ENCODE measurements at places on chromosomes 1 and 21.
A peak's percentile ranks its signal among the peaks of the same experiment; 100 is the strongest.

GRCh38 chr1:38870996-38871395, 2.2 kb downstream of the MYCBP start:
- DNase-seq, result no peak

- no peak for DNase-seq
Measured at GRCh38 chr1:197024460-197024859, 42.6 kb downstream of the F13B start.

DNA sequence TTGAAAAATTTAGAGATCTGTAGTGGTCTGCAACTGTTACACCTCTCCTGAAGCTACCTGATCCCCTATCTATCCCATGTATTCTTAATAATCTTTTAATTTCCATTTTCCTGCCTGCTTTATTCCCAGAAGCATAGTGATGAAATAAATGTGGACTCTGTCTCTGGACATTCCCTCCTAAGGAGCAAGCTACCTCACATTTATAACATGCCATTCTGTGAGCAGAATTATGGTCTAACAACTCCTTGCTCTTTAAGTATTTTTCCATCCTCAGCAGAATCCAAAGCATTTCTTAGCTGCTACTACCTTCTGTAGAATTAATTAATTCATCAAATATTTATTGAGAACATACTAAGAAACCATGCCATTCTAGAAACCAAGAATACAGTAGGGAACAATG, 15.1 kb downstream of the CRP start:
- no peak for DNase-seq

DNA sequence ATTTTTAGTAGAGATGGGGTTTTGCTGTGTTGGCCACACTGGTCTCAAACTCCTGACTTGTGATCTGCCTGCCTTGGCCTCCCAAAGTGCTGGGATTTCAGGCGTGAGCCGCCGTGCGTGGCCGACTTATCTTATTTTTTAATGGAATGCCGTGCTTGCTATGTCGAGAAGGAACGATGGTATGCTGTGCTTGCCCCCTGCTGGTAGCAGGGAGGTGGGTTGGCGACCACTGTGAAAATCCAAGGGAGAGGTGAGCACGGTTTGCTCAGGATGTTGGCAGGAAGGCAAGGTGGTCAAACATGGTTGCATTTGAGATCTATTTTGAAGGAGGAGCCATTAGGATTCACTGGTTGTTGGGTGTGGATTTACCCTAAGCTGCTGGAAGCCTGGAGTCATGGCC, 45.8 kb upstream of the RCC2 start:
- no peak for DNase-seq

GRCh38 chr21:36684957-36685714, 13.8 kb upstream of the SIM2 start:
- DNase-seq, result no peak

- DNase-seq, result no peak
Measured at GRCh38 chr1:93459126-93459525, 11.2 kb downstream of the FNBP1L start.

DNA sequence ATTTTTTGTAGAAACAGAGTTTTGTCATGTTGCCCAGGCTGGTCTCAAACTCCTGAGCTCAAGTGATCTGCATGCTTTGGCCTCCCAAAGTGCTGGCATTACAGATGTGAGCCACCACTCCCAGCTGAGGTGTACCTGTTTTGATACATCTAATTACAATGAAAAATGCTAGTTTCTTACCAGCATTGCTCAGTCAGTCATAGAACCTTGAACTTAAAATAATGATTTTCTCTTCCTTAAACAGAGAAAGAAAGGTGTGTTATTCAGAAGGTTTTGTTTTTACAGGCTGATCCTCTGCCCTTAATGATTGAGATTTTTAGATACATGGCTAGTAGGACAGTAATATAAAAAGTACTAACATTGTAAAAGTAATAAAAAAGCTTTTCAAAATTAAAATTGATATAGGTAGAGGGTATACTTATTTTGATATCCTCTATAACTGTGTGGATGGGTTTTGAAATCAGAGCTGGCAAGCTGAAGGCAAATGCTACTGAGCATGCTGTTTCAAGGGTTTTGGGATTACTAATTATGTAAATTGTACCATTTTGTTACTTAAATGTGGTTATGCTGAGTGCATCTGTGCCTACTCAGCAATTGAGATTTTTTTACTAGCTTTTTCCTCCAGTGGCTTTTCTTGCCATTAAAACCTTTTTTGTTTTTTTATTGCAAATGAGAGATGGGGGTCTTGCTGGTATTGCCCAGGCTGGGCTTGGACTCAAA, 16.1 kb downstream of the PRRC2C start:
- DNase-seq, result no peak

DNA sequence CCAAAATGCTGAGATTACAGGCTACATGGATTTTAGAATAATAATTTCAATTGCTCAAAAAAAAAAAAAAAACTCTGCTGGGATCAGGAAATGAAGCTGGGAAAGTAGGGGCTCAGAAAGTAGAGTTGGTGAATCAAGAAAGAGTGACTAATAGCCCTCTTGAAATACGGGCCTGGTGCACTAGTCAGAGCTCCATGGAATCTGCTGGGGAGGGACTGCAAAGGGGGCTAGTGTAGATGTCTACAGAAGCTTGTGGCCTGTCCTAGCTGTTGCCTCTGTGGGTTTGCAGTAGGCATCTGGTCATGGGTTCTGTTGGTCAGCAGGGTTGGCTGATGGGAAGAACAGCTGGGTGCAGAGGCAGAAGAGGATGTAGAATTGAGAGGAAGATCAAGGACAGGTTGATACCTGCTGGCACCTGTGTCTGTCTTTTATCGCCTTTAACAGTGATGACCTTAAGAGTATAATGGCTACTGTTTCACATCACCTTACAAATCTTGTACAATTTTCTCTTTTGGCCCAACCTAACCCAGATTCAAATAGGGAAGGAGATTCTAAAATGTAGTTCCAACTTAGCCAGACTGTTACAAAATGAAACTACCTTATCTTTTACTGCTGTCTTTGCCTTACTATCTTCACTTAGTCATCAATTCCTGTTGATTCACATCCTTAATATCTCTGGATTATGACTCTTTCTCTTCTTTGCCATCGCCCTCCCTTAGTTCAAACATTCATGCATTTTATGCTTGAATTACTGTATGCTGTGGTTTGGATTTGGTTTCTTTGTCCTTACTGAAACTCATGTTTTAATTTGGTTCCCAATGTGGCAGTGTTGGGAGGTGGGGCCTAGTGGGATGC, 126.2 kb downstream of the GIPC2 start:
- peak; percentile 15 for DNase-seq

- no peak for DNase-seq
Measured at GRCh38 chr21:45931397-45931969, 50.1 kb upstream of the COL6A1 start.

- no peak for DNase-seq
Measured at GRCh38 chr1:40766017-40766416, 17.6 kb upstream of the KCNQ4 start.

DNA sequence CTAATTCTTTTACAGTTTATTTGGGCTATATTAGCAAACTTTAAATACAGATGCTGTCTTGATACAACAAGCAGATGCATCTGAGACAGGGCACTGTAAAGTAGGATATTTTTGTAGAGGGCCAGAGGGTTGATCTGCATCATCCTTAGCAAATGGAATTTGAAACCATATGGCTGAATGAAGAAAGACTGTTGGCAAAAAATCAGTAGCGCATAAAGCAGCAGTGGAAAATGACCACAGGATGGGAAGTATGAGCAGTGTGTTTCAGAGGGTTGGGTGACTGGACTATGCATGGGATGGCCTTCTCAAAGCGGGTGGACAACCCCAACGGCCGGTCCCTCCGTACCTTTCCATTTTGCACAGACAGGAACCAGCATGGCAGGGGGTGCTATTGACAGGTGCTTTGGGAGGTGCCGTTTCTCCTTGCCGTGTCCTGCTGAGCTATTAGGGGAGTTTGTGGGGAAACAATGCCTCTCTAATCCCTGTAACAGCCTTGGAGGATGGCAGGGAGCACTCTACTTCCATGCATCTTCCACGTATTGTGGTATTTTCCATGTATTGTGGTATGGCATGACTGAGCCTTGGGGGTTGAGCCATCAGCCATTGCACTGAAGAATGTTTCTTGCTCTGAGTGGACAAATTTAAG, 5.9 kb downstream of the LRRC8B start:
- no peak for DNase-seq

GRCh38 chr1:202130297-202130721, 7.6 kb downstream of the GPR37L1 start:
- no peak for DNase-seq

DNA sequence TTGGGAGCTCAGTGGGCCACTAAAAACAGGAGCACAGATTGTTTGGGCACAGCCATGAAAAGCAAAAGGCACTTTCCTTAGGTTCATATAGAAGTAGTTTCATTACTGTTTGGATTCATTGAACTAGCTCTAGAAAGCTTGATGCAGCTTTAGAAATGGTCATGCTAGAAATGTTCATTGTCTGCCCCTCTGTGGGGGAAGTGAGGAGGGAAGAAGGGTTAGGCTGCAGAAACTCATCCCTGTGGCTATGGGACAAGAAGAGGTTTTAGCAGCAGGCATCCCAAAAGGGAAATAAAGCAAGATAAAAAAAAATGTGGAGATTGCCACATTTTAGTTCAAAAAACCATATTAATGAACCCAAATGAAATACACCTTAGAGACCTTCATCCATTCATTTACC, 359.6 kb upstream of the PTBP2 start:
- no peak for DNase-seq

- DNase-seq, result peak; percentile 46
Measured at GRCh38 chr1:227192163-227192562, 126.1 kb downstream of the CDC42BPA start.

- DNase-seq, result no peak
Measured at GRCh38 chr1:177849579-177850290, 120.1 kb downstream of the SEC16B start.

GRCh38 chr1:218926631-218927030, 247.0 kb upstream of the LYPLAL1 start:
- DNase-seq, result no peak

GRCh38 chr21:42631142-42631541, 22.3 kb upstream of the PDE9A start:
- no peak for DNase-seq

GRCh38 chr1:153420306-153420705, 4.0 kb downstream of the S100A7A start:
- DNase-seq, result no peak

DNA sequence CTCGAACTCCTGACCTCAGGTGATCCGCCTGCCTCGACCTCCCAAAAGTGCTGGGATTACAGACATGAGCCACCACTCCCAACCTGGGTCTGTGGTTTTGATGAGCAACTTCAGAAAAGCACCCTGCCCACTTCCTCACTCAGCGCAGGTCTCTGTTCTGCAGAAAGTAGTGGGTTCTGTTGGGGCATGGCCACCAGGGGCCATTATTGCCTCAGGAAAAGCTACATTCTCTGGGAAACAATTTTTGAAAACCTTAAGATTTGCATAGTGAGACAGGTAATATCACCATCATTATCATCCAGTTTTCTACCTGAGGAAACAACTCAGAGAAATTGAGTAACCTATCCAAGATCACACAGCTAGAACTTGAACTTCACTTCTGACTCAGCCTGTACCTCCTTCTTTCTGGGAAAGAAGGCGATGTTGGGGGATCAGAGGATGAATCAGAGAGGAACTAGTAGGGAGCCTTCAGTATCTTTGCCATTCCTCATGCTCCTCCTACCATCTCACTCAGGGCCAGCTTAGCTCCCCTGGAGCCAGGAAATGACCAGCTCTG, 7.1 kb upstream of the NES start:
- peak; percentile 96 for DNase-seq

GRCh38 chr21:35677298-35677841, 383.0 kb downstream of the SETD4 start:
- DNase-seq, result no peak

DNA sequence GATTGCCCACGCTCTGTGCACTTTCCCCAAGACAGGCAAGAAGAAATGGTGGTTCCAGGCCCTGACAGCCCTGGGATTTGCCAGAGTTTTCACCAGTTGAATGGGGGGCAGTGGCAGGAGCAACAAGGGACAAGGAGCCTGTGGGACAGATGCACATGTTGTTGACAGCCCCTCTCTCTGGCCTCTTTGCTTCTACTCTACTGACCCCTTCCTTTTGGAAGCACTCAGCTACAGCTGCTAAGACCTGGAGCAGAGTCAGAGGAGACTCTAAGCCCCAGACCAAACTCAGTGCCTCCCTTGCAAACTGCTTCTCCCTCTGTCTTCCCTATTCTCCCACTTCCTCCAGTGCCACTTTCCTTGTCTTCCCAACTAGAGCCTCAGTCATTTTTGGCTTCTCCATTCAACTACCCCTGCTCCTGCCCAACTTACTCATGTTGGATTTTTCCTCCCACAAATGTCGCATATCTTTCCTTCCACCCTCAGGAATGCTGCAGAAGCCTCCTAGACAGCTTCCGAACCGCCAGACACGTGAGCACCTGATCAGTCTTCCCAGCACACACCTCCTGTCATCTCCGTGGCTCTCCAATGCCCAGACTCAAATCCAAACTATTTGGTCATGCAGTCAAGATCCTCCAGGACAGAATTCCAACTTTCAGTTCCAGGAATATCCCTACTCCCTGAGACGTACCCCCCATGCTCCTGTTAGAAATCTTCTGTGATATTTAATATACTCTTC, 9.1 kb downstream of the INKA2 start:
- no peak for DNase-seq

GRCh38 chr1:101025283-101025656, 314 bp downstream of the DPH5 start:
- DNase-seq, result no peak

DNA sequence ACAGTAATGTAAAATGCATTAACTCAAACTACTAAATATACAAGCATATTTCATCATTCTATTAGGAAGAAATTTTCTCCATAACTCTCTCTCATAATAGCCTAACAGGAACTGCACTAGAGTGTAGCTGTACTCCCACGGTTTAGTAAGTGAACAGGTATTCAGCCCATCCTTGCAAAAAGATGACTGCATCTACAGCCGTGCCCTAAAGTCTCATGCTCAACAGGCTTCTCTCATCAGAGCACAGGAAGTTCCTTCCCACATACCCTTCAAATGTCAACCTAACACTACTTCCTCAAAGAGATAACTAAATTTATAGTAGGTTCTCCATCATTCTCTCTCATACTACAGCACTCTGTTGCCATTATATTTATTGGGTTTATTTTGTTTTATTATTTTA, 251.6 kb downstream of the AKT3 start:
- peak; percentile 11 for DNase-seq

Data from H54 (cell line).